ENCODE measurements at places on chromosomes 16 and 17. TPM values are rescaled to one million over a fixed set of nuclear protein-coding genes. Genes with fewer than 3 reads are reported as not detected.

GRCh38 chr17:30218799-30219198 is 16.7 kb downstream of the SLC6A4 start:
- no peak for DNase-seq

DNA sequence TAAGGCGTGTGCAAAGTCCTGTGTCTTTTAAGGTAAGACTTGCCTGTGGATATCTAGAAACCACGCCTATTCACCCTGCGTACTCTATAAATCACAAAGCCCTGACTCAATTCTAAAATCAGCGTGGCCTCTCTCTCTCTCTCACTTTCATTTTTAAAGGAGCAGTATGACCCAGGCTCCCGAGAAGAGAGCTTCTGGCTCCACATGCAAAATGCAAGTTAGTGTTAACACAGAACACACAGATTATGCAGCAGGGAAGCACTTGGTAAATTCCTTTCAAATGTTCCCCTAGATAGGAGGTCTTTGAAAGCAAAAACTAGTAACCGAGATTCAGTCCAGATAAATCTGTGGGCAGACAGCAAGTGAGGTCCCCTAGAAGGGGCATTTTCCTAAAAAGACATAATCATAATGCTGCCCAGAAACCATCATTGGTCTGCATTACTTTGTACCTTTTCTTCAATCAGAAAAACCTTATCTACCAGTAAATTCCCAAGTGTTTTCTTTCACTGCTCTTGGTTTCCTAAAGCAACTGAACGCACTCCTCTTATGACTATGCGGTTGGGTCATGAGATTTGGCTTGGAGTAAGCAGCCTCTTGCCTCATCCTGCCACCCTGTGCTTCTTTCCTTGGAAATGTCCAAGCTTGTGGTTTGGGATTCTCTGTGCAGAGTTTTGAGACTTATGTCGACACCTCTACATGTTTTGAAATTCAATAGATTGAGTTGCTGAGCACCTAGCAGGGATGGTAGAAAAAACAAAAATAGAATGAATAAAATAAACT is 31.7 kb upstream of the KCNJ2 start:
- DNase-seq, result no peak

GRCh38 chr17:59347975-59348391 is 16.5 kb downstream of the YPEL2 start:
- DNase-seq, result no peak

DNA sequence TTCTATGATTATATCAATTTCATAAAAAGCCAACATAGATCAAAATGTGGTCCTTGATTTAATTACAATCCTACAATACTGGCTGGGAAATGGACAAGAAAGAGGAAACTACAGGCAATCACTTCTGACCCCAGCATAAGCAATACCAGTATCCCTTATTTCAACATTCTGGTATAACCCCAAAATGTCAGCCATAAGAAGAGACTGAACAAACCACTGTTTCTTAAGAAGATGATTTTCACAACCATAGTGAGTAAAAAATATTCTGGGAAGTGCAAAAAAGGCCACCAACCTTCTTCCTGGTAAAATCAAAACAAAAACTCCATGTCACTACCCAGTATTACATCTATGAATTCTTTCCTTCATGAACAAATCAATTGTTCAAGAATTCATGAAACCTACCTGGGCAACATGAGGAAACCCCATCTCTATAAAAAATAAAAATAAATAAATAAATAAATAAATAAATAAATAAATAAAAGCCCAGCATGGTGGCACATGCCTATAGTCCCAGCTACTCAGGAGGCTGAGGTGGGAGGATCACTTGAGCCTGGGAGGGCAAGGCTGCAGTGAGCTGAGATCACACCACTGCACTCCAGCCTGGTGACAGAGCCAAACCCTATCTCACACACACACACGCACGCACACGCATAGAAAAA is 7.5 kb downstream of the N4BP1 start:
- DNase-seq, result no peak

DNA sequence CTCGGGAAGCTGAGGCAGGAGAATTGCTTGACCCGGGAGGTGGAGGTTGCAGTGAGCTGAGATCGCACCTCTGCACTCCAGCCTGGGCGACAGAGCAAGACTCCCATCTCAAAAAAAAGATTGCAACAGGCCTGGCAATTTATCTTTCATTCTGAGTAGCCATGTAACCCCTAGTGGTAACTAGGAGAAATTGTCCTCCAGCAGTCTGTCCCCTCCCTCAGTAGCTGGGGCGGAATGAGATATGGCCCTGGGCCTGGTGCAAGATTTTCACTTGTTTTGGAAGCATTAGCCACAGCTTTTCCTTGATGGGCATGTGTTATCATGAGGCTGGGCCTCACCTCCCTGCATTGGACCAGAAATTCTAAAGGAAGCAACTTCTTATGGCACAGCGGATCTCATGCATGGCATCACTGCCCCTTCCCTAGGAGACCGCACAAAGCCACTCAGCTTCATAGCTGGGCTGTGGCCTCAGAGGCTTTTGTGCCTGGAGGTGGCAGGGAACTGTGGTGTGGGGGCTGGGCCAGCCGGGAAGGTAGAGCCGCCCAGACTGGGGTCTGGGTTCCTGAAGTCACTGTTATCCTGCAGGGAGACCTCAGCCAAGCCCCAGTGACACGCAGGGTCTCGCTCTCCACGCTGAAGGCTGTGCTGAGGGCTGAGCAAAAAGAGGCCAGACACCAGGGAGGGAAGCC is 13.4 kb downstream of the NATD1 start:
- no peak for DNase-seq

DNA sequence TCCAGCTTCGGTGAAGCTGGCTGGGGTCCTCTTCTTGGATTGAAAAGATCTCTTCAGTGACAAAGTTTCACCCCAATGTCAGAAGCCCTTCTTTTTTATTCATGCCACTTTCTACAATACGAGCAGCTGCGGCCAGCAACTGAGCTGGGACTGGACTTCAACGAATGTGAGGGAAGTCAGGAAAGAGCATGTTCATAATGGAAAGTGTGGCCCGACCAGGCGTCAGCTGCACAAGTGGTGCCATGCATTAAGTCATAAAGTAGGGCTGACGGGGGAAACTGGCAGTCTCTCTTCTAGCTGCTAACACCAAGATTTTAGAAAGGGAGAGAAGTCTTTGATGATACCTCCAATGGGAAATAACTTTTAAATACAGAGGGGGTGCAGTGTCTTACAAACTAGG is 192.6 kb downstream of the PARN start:
- DNase-seq, result no peak

DNA sequence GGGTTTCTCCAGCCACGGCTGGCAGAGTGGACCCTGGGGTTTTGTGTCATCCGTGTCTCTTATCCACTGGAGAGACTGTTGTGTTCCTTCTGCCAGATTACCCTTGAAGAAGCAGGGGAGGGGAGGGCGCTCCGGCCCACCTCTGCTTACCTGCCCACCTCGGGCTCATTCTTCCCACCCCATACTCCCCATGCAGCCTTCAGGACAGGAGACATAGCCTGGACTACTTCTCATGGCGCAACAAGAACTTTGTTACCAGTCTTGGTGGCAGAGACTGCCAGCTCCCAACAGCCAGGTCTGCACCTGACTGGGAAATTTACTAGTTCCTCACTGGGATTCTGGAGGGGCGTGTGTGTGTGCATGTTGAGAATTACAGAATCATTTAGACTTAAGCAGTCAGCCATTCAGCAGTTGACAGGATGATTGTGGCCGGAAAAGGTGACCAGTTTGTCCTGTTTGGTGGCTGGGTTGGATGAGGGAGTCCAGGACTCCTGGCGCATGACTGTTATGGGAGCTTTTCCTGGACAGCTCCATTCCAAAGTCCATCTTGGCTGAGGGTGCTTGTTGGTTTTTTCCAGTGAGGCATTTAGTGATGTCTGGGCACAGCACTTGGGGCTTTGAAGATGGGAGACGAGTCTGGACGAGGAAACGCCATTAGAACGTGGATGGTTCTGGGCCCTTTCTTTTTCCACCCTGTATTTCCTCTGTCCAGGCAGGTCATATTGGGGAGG is 8.7 kb downstream of the GSE1 start:
- no peak for DNase-seq

HOXB5 gene
- 39.7 TPM for polyA plus RNA-seq

GRCh38 chr17:60862482-60862881 is 184.8 kb downstream of the BCAS3 start:
- DNase-seq, result no peak

- no peak for DNase-seq
These were observed 6.9 kb downstream of the GNAO1 start for GRCh38 chr16:56198006-56198754.

KRT33A gene
- not detected for polyA plus RNA-seq
